ENCODE measurements at places on chromosomes 3 and 15. TPM values are rescaled to one million over a fixed set of nuclear protein-coding genes. Genes with fewer than 3 reads are reported as not detected.

CCDC39 gene
- not detected for total RNA-seq

SMCO1 gene
- 100 TPM for total RNA-seq

OR5AC2 gene
- total RNA-seq = not detected

GOLGA8M gene
- 1.3 TPM for total RNA-seq

ROPN1B gene
- total RNA-seq = 2.6 TPM

DALRD3 gene
- 14.5 TPM for total RNA-seq

FAM81A gene
- 10.1 TPM for total RNA-seq

TRH gene
- total RNA-seq = not detected

GATM gene
- total RNA-seq = 97.8 TPM

ARHGEF26 gene
- 0.94 TPM for total RNA-seq
